ENCODE measurements at places on chromosomes 13 and 19.

DNA sequence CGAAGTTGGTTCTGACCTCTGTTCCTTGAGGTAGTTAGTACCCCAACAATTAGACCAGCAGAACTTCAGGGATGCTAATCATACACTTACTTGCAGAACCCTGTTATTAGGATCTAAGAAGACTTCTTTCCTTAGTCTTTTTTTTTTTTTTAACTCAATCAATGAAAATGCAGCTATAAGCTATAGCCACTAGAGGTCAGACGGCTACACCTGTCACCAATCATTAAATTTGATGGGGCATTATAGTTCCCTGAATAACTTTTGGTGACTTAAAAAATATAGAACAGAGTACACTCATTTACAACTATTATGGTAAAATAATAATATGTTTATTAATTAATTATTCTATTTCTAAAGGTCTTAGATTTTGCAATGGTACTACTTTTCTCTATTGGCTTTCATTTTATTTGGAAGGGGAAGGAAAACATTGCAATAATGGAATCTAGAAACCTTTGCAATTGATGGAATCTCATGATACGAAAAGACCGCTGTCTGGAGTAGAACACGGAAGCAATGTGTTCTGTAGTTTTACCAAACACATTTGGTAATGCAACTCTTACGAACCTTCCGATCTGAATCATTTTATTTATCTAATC is 483.2 kb downstream of the DIAPH3 start:
- peak; percentile 16 for DNase-seq

DNA sequence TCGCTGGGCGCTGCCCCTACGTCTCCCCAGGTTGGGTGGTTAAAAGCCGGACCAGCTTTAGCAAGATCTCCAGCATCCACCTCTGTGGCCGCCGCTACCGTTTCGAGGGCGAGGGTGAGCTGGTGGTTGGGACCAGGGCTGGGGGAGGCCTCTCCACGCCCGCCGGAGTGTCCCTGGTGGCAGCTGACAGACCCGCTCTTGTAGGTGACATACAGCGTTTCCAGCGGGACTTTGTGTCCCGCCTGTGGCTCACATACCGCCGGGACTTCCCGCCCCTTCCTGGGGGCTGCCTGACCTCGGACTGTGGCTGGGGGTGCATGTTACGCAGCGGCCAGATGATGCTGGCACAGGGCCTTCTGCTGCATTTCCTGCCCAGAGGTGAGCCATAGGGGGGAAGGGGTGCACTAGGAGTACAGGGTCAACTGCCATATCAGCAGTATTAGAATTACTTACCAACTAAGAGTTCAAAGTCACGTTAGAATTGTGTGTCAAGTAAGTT is 1.1 kb downstream of the ATG4D start:
- DNase-seq = no peak

DNA sequence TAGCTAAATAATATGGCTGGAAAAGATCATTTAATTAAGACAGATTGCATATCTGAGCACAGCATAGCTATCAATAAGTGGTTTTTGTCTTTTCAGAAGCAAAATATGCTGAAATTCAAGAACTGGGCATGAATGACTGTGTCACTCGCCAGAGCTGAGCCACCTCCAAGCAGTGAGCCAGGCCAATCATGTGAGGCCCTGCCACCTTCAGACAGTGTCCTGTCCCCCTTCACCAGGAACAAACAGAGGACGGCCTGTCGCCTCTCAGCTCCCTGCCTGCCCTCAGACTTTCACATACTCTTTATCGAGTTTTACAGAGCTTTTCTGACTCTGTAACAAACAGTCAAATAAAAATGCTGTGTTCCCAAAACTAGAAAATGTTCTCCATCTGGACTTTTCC is 171.0 kb upstream of the TSC22D1 start:
- no peak for DNase-seq

GRCh38 chr19:17294051-17294891 is 9.0 kb downstream of the ABHD8 start:
- peak; percentile 37 for DNase-seq
